Stimulated activated CD8-positive, alpha-beta memory T cell treated with anti-CD3 and anti-CD28 coated beads, Interleukin-4, amount 100 ng/mL, for 4 hours (primary cell): ENCODE measurements at places on chromosomes 1 and 21.

GRCh38 chr1:247797518-247797917 lies 26.4 kb downstream of the OR14A16 start:
- no peak for DNase-seq

DNA sequence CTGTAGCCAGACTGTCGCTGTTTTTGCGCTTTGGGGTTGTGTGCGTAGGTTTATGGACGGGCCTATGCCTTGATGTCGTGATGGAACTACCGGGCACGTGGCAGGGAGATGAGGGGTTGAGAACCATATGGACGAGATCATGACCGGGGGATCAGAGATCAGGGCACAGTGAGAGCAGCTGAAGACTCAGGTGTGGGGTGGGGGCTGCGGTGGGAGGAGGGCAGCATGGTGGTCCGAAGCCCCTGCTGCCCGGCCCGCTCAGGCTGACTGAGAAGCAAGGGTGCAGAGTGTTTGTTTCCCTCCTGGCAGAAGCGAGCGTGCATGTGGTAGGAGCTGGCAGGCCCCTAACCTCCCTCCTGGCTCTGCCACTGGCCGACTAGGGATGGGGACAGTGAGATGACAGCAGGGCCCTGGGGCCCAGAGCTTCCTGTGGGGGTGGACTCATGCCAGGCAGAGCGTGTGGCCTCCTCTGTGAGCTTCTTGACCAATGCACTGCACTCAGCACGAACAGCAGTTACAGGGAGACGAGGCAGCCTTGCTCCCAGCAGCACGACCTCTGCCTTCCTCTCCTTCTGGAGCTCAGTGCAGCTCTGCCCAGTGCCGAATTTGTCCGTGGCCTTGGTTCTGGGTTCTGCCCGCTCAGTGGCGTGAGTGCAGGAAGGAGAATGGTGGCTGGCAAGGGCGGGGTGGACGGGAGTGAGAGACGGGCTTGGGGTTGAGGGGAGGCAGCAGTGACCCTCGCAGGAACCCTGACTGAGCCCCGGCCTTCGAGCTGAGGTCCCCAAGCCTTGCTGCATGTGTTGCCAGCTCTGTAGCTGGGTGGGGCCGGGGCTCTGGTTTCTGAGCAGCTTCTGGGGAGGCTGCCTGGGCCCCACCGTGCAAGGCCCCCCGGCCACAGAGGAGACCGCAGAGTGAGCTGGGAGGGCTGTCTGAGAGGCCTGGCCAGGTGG lies 22.2 kb upstream of the LRRC3 start:
- DNase-seq: no peak

DNA sequence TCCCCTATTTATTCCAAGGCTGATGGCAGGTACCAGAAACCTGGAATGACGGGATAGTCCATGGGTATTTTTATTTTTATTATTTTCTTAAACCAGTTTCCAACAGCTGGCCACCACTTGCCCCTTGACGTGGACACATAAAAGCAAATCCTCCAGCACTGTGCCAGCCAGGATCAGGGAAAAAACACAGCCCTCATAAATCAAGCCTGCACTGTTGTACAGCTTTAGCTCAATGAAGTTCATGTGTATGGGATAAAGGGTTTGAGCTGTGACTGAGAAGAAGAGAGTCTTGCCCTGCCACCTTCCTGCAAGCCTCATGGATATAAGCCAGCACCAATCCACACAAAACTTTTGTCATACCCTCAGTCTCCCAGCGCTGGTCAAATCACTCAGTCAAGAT lies 303.8 kb upstream of the SPAG17 start:
- no peak for DNase-seq

DNA sequence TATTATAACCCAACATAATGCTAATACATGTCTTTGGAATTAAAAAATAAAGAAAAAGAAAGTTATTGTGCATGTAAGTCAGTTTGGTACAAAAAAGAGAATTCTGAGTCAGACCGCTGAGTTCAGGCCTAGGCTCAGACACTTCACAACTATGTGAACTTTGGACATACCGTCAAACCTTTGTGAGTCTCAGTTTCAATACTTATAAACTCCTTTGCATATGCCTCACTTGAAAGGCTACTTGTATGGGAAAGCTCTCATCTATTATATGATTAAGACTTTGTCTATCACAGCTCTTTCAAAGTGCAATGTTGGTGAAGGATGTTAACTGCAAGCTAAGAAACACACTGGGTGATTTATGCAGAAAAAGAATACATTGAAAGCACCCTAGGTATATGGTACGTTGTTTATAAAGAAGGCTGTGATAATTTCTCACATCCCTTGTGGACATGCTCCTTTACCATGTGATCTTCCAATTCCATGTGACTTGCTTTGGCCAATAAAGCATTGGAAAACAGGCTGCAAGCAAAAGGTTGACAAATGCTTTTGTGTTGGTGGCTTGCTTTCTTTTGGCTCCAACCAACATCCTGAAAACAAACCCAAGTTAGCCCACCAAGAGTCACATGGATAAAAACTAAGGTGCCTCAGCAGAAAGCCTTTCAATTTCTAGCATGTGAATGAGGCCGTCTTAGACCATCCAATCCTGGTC lies 49.6 kb downstream of the INTS7 start:
- DNase-seq: no peak

- DNase-seq: peak; percentile 80
Observed at GRCh38 chr1:23772049-23772853, 6.0 kb upstream of the PITHD1 start.

DNA sequence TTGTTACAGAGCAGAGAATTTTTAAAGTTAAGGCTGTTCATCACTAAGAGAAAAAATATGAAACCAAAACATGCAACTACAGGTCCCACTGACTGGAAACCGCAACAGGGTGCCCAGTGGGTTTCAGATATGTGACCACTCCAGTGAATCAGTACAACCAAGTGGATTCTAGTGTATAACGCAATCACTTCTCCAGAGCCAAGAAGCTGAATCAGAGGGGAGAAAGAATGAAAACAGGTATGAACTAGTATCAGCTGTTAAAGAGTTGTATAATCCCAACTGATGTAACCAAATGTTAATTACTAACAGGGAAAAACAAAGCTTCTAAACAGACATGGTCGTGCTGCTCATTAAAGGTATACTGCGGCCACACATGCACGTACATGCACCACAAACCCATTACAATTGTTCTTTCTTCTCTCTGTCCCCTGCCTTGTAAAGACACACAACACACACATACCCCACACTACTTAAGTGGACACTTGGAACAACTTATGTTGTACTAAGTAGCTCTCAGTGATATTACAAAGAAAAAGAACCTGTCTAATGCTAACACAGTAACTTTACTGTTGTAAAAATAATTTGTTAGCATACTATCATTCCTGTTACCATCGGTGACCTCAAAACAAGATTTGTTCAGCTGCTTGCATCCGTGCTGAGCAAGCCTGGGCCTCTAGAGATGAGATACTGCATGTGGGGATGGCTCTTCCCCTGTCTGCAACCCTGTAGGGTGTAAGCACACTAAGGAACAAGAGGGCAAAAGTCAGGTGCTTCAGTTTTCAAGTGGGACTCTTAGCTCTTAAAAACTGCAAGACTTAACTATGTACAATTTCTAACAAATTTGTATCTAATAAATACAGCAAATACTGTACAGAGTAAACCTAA lies 74.2 kb downstream of the PTPN14 start:
- no peak for DNase-seq

- no peak for DNase-seq
Observed at GRCh38 chr1:57770772-57771171, 346.9 kb upstream of the DAB1 start.

DNA sequence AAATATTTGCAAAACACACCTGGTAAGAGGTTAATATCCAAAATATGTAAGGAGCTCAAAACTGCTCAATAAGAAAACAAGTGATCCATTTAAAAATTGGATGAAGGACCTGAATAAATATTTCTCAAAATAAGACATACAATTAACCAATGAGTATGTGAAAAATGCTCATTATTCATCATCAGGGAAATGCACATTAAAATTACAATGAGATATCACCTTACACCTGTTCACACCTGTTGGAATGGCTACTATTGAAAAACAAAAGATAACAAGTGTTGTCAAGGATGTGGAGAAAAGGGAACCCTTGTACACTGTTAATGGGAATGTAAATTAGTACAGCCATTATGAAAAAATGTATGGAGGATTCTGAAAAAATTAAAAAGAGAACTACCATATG lies 136.0 kb upstream of the GREM2 start:
- DNase-seq: no peak

DNA sequence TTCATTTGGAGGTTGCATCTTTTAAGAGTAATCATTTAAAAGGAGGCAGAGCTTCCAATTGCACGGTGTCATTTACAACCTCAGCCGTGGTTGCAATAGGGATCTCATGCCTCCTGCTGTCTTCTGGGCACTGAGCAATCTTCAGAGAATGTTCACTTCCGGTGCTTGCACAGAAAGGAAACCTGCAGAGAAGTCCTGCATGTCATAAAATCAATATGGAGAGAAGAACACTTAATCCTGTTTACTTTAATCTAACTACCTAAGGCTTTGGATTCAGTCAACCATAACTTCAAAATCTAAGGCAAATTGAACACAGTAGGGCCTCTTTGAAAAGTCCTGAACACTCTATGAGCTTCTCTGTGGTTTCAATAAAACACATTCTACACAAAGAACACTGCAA lies 11.3 kb upstream of the MAP10 start:
- DNase-seq: no peak

GRCh38 chr1:42981255-42981805 lies 22.7 kb upstream of the SLC2A1 start:
- DNase-seq: no peak

DNA sequence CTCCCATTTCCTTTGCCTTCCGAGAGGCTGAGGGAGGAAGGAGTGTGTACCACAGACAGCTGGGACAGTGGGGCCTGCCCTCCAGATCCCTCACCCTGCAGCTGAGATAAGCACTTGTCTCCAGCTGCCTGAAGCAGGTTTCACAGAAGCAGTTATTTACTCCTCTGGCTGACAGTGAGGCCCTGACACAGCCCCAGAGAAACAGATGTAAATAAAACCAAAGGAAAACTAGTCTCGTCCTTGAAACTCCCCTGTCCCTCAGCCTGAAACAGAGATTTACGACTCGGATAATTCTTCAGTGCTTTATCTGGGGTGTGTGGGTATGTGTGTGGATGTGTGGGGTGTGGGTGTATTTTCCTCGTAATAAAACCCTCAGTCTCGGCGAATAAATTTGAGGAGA lies 181.1 kb downstream of the IGSF21 start:
- no peak for DNase-seq

- no peak for DNase-seq
Observed at GRCh38 chr1:181139631-181140061, 51.1 kb downstream of the IER5 start.

DNA sequence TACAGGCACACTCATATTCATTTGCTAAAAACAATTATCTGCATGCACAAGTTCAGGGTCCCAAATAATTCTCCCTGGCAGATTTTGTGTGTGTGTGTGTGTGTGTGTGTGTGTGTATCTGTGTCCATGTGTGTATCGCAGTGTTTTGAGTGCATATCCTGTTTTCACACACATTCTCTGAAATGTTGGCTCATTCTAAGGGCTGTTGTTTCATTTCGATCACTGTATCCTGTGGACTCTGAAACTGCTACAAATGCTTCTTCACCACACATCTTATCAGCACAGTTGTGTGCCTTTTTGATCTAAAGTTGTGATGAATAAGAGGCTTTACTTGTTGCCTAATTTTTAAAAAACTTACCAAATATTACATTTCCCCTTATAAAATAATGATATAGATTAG lies 34.6 kb downstream of the NR5A2 start:
- no peak for DNase-seq

- DNase-seq: no peak
Observed at GRCh38 chr1:94071976-94072375, 49.0 kb downstream of the ABCA4 start.

DNA sequence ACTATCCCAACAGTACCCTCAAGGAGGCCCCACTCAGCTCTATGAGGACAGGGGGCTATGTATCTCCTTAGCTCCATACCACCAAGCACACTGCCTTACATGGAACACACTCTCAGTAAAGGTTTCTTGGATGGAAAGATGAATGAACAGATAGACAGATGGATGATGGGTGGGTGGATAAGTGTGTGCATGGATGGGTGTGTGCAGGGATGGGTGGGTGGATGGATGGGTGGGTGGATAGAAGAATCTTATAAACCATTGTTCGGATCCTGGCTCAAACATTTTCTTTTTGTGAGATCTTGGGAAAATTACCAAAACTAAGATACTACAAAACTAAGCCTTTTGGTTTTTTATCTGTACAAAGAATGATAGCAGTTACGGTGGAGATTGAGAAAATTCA lies 111.0 kb upstream of the NFIA start:
- no peak for DNase-seq

DNA sequence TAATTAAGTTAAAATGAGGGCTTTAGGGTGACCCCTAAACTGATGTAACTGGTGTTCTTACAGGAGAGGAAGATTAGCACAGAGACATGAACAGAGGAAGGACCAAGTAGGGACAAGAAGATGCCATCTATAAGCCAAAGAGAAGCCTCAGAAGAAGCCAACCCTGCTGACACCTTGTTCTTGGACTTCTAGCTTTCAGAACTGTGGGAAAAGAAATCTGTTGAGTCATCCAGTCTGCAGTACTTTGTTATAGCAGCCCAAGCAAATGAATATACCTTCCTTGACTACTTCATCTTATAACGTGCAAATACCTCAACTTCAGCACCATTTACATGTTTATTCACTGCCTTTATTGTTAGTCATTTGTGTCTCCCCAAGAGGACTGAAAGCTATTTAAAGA lies 3.4 kb downstream of the ZBTB21 start:
- no peak for DNase-seq

GRCh38 chr1:60924964-60925798 lies 157.2 kb upstream of the NFIA start:
- DNase-seq: no peak

GRCh38 chr1:193729429-193729828 lies 543.0 kb upstream of the B3GALT2 start:
- no peak for DNase-seq

DNA sequence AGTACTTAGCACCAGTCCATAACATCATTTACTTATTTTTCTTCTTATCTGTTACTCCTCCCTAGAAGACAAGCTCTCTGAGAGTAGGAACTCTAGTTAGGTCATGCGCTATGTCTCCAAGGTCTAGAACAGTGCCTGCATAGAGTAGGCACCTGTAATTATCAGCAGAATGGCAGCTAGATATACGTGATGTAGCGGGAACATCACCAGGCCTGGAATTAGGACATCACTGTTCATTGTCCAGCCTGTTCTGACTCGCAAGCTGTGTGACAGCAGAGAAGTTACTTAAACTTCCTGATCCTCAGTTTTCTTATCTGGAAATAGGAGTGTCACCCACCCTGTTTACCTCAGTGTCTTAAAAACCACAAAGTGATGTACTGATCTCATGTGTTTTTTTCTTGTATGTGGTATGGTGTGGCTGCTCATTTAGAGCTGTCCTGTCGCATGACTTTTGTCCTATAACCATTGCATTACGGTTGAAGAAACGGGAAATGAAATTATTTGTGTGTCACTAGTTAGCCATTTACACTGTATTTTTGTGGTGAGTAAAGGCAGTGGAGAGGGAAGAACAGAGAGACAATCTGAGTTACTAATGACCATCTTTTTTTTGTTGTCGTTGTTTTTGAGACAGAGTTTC lies 37.1 kb upstream of the EXO1 start:
- no peak for DNase-seq

- DNase-seq: no peak
Observed at GRCh38 chr1:212133319-212133718, 97.8 kb downstream of the DTL start.
